HCT116 (cell line): ENCODE measurements at places on chromosomes 2 and 18. TPM values are rescaled to one million over a fixed set of nuclear protein-coding genes. Genes with fewer than 3 reads are reported as not detected.

GRCh38 chr2:37143974-37144373 is 12.8 kb downstream of the EIF2AK2 start:
- no peak for DNase-seq

DNA sequence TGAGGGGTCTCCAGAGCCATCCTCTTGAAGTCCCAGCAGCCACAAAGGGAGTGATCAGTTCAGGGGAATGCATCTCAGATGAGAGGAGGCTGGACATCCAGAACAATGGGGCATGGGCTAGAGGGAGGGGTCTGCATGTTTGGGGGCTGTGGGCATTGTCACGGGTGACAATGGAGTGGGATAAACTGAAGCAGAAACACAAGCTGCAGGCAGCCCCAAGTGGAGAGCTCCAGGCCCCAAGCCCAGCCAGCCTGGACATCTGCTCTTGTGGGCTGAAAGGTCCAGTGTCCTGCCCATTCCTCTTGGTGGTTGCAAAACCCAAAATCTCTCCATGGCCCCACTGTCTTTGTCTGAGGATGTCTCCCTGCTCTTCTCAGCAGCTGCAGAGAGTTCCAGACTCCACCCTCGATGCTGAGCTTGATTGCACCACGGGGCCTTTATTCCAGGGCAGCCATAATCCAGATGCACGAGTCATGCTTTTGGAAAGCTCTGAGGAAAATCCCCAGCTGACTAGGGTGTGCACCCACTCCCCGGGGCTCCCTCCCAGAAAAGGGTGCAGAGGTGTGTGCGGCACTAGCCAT is 149.4 kb downstream of the TNS1 start:
- no peak for DNase-seq

DNA sequence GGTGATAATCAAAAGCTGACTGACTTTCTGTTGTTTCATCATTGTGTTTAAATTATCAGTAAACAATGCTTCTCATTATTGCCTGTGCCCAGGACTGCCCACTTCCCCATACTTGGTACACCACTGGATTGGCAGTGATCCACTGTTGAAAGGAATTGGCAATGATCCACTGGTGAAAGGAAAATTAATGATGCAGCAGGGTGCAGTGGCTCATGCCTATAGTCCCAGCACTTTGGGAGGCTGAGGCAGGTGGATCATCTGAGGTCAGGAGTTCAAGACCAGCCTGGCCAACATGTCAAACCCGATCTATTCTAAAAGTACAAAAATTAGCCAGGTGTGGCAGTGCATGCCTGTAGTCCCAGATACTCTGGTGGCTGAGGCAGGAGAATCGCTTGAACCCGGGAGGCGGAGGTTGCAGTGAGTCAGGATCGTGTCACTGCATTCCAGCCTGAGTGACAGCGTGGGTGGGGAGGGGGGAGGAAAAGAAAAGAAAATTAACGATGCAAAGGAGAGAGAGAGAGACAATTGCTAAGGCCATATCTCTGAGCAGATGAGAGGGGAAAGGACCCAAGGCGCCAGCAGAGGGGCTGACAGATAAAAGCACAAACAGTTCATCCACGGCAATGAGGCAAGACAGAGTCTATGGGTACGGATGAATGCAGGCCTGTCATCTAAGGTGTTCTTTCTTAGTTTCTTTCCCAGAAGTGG is 10.2 kb upstream of the GTF2A1L start:
- peak; percentile 68 for DNase-seq

- no peak for DNase-seq
Measured at GRCh38 chr2:191831410-191831994, 15.4 kb downstream of the CAVIN2 start.

DNA sequence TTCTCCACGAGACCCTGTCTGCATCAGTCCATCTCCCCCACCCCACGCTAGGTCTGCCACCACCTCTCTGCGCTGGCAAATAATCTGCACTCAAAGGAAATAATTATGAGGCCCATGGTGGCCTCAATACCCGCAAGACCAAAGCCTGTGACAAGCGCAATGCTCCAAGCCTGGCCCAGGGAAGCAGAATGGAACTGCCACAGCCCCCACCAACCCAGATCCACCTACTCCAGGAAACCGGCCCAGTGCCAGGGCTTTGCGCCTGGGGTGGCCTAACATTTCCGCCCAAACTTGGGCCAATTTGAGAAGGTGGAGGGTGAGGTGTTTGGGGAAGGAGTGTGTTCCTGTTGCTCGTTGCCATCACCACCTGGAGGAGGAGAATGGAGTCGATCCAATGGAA is 26.0 kb upstream of the ATOH8 start:
- DNase-seq = no peak

DNA sequence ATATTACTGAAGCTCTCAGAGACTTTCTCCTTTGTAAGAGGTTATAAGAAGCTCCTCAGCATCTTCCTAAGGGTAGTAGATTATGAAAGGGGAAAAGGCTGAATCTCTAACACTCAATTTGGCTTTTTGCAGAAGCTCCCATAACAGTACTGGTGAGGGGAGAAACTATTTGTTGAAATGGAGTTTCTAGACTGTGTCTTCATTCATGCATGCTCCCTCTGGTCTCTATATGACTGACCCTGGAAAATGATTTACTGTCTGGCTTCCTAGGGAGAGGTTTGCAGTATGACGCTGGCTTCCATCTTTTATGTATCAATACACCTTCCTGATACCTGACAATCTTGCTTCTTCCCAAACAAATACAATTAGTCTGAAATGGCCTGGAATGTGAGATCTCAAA is 63.9 kb downstream of the LDAH start:
- DNase-seq = no peak

The SLC4A3 gene
- total RNA-seq = 23.0 TPM

The SERPINB3 gene
- not detected for total RNA-seq
